DND-41 (cell line): ENCODE measurements at places on chromosomes 13 and 19.

DNA sequence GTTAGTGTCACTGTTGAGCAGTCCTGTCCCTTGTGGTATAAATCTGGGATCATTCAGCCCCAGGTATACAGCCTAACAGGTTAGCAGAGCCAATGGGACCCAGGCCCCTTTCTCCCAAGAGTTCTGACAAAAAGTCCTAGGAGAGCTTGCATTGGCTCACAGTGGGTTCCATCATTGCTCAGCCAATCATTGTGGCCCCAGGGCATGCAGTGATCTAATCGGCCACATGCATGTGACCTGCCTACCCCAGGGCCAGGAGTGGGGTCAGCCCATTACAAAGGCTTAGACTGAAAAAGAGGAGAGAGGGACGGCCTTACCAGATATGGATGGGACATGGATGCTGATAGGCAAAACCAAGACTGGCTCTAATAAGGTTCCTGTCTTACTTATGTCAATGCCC, 41.1 kb downstream of the SPTBN4 start:
- H3K36me3 ChIP-seq = no peaks in the 10 kb centered on the region
- no peak overlapping the region for H3K4me3 ChIP-seq
- H3K27ac ChIP-seq = no peak overlapping the region
- H3K27me3 ChIP-seq = no peaks in the 10 kb centered on the region

DNA sequence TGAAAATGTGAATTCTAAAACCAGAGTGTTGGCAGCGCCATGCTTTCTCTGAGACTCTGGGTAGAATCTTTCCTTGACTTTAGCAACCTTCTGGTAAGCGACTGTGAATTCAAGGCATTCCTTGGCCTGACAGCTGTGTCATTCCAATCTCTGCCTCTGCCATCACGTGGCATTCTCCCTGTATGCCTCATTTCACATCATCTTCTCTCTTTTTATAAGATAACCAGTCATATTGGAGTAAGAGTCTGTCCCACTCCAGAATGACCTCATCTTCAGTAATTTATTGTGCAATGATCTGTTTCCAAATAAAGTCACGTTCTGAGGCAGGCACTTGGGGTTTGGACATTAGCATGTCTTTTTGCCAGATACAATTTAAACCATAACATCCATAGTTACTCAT, 103.4 kb upstream of the POSTN start:
- H3K4me3 ChIP-seq = no peak overlapping the region
- no peaks in the 10 kb centered on the region for H3K27me3 ChIP-seq
- H3K27ac ChIP-seq = no peak overlapping the region
- no peak for DNase-seq
- H3K36me3 ChIP-seq = no peaks in the 10 kb centered on the region
- no peaks in the 10 kb centered on the region for H3K4me1 ChIP-seq

DNA sequence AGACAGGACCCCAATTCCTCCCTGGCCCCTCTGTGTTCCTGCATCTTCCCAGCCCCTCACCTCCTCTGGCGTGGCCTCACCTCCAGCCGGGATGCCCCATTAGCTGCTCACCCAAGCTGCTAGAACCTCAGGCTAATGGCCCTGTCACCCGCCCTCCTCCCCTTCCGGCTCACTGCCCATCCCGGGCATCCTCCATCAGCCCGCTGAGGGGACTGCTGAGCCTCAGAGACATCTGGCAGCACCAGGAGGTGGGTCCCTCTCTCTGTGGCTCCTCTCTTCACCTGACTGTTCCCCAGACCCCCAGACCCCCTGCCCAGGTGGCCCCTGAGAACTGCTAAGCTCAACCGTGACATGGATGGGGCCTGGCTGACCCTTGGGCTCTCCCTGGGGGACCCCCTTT, 2.9 kb downstream of the FFAR1 start:
- DNase-seq = no peak
- peaks cover 19% of the 10 kb centered on the region for H3K27me3 ChIP-seq
- no peak overlapping the region for H3K27ac ChIP-seq
- no peaks in the 10 kb centered on the region for H3K36me3 ChIP-seq

DNA sequence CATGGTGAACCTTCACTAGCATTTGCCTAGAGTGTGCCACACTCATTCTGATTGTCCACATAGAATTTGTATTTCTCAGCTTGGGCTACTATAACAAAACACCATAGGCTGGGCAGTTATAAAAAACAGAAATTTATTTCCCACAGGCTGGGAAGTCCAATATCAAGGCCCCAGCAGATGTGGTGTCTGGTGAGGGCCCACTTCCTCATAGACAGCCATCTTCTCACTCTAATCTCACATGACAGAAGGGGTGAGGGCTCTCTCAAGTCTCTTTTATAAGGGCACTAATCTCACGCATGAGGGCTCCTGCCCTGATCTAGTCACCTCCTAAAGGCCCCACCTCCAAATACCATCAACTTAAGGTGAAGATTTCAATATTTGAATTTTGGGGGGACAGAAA, 53.6 kb downstream of the LRRC63 start:
- H3K4me1 ChIP-seq = no peaks in the 10 kb centered on the region
- H3K27me3 ChIP-seq = no peaks in the 10 kb centered on the region

DNA sequence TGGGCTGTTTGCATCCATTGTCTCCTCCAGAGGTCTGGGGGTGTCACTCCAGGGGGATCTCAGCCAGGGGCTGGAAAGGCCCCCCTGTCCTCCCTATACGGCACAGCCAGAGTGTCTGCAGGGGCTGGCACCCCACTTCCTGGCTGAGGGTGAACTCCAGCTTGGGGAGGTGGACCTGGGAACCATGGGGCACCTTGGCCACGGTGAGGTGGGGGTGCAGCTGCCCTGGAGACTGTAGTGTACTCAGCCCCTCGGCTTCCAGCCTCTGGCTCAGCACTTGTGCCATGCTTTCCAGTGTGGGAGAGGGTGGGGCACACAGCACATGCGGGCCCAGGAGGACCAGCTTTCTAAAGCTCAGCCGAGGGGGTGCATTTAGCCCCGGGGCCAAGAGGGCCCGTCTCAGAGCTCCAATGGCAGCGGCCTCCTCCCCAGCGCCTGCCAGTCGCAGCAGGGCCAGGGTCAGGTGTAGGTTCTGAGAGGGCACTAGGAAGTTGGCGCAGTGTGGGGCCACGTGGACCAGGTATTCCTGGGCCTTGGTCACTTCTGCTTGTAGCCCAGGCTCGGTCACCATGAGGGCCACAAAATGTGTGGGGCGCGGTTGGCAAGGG, 1.4 kb downstream of the LENG9 start:
- no peak for DNase-seq
- no peaks in the 10 kb centered on the region for H3K27me3 ChIP-seq
- H3K36me3 ChIP-seq = peaks cover 55% of the 10 kb centered on the region
- H3K27ac ChIP-seq = no peak overlapping the region

GRCh38 chr19:33750587-33751435, 45.9 kb upstream of the KCTD15 start:
- H3K36me3 ChIP-seq = no peaks in the 10 kb centered on the region
- no peak overlapping the region for H3K4me3 ChIP-seq
- no peak overlapping the region for H3K27ac ChIP-seq
- H3K4me1 ChIP-seq = no peaks in the 10 kb centered on the region

DNA sequence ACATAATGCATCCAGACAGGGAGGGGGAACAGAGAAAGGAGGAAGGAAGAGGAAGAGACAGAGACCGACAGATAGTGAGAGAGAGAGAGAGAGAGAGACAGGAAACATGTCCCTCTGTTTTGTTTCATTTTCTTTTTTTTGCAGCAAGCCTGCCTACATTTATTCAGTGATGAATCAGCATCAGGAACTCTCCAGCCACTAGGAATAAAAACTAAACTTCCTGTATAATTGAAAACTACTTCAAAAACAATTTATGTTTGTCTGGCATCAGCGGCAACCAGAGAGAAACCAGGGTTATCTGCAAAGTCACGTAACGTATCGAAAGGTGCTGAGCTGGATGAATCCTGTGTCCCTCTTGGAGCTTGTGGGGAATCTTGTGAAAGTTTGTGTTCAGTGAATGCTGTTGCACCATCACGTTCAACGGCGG, 148.6 kb upstream of the SOX21 start:
- DNase-seq = no peak
- no peaks in the 10 kb centered on the region for H3K27me3 ChIP-seq
- H3K27ac ChIP-seq = no peak overlapping the region
- no peaks in the 10 kb centered on the region for H3K36me3 ChIP-seq

DNA sequence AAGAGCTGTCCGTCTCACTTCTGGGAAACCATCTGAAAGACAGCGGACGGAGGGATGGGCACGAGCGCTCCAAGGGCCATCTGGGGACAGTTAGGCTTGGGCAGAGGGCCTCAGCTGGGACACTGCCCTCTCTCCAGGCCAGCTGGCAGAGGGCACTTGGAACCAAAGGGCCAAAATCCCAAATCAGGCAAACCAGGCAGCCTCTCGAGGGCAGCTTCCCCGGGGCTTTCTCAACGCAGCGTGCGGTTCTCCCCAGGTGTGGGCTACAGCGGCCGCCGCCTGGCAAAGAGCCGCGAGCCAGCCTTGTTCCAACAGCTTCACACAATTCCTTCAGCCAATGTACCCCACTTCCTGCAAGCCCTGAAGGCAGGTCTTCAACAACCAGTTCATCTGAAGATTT, 5.0 kb downstream of the MLLT1 start:
- H3K4me3 ChIP-seq = no peak overlapping the region
- H3K36me3 ChIP-seq = peaks cover 56% of the 10 kb centered on the region
- DNase-seq = no peak
- H3K4me1 ChIP-seq = peaks cover 39% of the 10 kb centered on the region

DNA sequence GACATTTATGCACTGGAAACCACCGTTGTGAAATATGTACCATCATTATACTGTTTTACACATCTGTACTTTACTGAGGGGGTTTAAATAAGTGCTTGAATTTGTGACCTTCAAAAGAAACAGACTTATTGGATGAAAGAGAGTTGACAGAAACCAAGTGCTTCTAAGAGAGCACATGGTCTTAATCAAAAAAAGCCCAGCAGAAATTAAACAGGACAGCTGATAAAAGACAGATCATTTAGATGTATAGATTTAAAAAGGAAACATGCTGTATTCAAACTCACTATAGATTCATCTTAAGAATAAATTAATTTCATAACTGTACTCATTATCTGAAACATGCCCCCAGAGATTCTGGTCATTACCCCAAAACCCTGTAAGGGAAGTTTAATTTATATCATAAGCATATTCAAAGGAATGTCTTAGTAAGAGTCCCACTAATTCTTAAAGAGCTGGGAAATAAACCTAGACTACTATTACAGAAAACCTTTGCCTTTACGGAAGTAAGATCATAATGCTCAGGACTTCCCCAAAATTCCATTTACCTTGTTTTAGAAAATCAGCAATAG, 421.8 kb downstream of the DCT start:
- no peak overlapping the region for H3K27ac ChIP-seq
- no peaks in the 10 kb centered on the region for H3K27me3 ChIP-seq
- DNase-seq = no peak
- no peak overlapping the region for H3K4me3 ChIP-seq
- no peaks in the 10 kb centered on the region for H3K4me1 ChIP-seq

DNA sequence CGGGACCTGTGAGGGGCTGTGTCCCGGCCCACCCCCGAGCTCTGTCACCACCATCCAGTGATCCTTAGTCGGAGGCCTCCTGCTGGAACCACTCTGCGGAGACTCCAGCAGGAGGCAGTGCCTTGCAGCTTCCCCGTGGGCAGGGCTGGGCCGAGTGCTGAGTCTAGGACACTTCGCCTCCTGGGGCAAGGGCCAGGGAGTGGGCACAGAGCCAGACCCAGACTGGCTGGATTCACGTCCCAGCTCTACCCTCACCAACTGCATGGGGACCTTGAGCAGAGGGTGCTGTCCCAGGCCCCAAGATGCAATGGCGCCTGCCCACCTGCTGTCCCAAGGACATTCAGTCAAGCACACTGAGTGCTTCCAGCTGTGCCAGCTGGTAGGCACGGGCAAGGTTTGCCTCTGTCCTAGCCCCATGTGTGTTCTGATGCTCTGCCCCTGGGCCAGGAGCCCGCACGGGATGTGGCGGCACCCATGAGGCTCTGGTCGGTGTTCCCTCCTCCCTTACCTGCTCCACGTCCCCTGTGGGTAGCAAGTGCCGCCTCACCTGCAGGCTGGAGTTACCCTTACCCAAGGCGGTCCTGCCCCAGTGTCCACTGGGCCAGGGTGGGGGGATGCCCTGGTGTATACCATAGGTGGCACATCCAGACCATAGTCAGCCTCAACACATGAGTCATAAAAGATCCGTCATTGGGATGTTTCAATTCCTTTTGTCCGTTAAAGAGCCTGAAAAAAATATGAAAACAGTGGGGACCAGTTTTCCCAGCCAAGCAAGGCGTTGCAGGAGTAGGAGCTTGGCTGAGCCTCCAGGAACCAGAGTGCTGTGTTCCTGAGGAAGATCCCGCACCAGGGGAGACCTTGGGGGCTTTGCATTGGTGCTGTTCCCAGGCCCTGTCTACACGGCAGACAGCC, 7.4 kb downstream of the FZR1 start:
- H3K4me1 ChIP-seq = peaks cover 17% of the 10 kb centered on the region
- DNase-seq = no peak
- peaks cover 78% of the 10 kb centered on the region for H3K36me3 ChIP-seq
- no peak overlapping the region for H3K4me3 ChIP-seq

- H3K4me1 ChIP-seq = peaks cover 44% of the 10 kb centered on the region
- H3K36me3 ChIP-seq = peaks cover 4% of the 10 kb centered on the region; the same call in 1 of the 2 replicates
- H3K4me3 ChIP-seq = no peak overlapping the region
Observed at GRCh38 chr19:51364200-51365106, 1.7 kb downstream of the ETFB start.

DNA sequence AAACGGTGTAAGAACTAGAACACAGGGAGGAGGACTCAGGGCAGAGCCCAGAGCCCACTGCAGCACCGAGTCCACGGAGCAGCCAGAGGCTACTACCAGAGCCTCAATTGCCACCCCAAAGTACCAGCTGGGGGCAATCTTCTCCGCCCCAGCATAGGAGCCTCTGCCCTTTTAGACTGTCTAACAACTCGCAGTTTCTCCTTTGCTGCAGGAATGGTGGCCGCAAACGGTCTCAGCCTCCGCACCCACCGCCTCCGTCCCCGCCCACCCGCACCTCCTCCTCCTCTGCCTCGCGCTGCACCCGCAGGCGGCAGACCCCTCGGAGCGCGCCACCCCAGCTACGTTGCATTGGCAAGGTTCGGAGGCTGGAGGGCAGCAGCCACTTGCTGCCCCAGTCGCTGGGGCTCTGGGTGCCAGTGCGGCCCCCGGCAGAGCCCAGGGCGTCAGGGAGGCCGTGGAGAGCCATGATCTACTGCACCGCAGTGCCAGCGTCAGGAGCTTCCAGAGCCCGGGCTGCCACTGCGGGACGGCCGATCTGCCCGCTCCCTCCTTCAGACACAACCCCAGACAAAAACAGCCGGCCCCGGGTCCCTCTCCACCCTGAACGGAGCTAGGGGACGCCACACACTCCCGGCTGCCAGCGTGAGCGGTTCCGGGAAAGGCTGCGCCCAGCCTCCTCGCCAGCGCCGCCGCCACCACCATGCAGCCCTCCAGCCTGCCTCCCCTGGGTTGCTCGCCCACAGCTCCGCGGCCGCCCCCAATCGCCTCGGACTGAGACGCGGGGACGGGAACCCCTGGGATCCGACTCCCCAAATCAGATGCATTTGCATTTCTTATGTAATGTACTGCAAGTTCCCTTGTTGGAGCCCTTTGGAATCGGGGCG, 1.8 kb downstream of the FGF14 start:
- no peak for DNase-seq
- no peak overlapping the region for H3K4me3 ChIP-seq
- H3K27ac ChIP-seq = no peak overlapping the region
- no peaks in the 10 kb centered on the region for H3K4me1 ChIP-seq
- no peaks in the 10 kb centered on the region for H3K36me3 ChIP-seq
